Osteocyte (in vitro differentiated cells): ENCODE measurements at places on chromosomes 3 and 15. TPM values are rescaled to one million over a fixed set of nuclear protein-coding genes. Genes with fewer than 3 reads are reported as not detected.

DNA sequence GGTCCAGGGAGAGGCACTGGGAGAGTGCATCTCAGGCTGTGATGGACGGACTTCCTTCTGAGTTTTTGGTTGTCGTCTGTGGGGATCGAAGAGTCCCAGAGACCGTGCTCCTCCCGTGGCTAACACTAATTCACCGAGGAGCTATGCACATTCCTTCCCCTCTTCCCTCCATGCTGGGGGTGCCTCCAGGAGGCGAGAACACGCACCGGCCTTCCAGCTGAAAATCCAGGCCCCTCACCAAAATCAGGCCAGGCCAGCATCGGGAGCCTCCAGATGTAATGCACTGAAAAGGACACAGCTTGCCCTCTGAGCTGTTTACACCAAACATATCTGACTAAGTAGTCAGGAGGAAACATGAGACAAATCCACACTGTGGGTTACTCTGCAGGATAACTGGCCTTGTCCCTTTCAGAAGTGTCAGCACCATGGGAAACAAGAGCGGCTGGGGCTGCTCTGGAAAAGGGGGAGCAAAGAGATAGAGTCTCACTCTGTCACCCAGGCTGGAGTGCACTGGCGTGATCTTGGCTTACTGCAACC, 5.5 kb downstream of the RNU5B-1 start:
- DNase-seq = no peak

DNA sequence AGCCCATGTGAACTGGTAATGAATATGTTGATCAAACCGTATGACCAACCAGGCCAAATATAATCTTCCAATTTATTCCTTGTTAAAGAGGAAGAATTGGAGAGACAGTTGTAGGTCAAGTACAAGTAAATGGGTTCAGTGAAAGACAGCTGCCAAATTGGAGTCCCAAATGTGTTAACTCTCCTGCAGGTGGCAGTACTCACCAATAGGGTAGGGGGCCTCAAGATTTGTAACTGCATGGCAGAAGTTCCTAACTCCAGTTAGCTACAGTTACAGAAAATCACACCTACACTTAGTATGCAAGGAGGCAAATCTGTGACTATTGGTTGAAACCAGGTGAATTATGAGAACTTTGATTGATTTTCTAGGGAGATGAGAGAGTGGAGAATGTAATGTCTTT, 278.0 kb downstream of the ZBBX start:
- no peak for DNase-seq

DNA sequence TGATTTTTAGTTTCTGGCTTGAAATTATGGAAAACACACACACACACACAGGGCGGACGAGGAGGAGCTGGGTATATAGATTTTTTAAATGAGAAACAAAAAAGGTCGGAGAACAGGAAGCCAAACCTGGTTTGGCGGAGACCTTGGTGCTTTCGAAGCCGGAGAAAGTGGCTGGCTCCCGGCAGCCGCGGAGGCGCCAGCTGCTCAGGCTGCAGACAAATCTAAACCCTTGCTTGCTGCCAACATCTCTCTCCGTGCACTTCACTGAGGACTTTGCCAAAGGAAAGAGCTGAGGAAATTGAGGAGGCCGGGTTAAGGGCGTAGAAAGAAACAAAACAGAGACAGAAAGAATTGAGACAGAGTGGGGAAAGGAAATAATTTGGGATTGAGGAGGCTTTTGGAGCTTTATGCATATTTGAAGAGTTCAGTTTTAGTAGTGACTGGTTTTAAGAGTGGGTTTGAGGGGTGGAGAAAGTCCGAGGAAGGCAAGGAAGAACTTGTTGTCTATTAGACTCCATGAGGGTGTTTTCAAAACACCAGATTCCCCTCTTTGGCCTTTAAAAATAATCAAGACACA, 2.2 kb downstream of the ZIC1 start:
- no peak for DNase-seq

DNA sequence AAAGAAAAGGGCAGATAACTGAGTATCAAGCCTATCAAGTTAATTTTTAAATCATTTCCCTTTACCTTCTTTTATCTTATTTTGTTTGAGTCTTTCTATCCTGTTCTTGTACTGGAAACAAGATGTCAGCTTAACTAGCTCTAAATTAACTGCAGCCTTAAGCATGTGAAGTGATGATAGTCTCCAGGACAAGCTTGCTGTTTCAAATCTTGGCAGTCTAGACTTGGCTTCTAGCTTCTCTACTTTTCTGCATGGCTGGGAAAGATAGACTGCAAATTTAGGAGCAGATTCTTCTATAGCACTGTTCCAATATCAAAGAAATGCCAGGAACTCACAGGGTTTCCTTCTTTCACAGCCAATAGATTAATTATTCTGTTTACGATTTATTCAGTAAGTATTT, 1034.4 kb downstream of the TUSC7 start:
- no peak for DNase-seq

RTP1 gene
- not detected in 2 replicates for total RNA-seq

GRCh38 chr3:37707428-37708372, 154.0 kb upstream of the CTDSPL start:
- DNase-seq = no peak

DNA sequence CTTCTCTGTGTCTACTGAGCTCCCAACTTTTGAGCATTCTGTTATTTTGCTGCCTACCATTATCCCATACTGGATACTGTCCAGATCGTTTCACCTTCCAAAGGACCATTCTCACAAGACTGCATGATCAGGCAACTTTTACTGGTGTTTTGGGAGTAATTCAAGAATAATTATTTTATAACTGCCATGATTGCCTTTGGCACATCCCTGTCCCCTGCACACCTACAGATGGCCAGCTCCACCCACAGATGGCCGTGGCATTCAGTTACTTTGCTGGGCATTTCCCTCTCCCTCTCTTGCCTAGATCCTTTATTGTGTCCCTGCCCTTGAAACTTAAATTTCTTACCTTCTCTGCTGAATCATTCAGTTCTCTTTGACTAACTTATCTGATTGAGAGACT, 263.9 kb downstream of the DIPK2A start:
- no peak for DNase-seq

CCK gene
- not detected in 2 replicates for total RNA-seq

HYAL1 gene
- 0.60 and 0.83 TPM in 2 replicates for total RNA-seq

PPP4R2 gene
- total RNA-seq = 61.6 and 62.8 TPM in 2 replicates

LRRC2 gene
- 1.2 and 1.5 TPM in 2 replicates for total RNA-seq
